ENCODE measurements at places on chromosomes 5 and 9.

DNA sequence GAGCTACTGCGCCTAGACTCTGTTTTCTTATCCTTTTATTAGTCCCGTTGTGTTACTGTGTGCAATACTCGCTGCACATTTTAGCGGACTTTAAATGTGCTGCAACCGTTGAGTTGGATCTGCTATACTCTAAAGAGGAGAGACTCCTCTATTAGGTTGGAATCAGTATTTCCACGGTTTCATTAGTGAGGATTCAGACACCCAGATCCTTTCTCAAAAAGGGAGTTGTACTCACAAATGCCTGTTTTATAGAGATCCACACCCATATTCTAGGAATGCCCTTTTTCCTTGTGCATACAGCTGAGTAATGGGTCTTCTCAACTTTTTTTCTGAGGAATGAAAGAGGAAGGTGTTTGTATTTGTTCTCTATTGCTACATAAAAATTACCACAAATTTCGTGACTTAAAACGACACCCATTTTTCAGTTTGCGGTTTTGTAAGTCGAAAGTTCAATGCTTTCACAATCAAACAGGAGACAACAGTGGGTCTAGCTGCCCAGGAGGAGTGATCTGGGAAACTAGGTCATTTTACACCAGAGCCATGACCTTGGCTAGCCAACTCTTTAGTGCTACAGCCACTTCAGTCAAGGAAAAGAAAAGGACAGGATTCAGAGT lies 52.8 kb upstream of the SLC44A1 start:
- DNase-seq, result no peak

- no peak for DNase-seq
Measured at GRCh38 chr9:113376634-113377567, at the start of gene HDHD3. Gene HDHD3, minus strand, starts transcription at chr9:113376986. Its CDS starts 2,632 bp downstream, at chr9:113374354.

DNA sequence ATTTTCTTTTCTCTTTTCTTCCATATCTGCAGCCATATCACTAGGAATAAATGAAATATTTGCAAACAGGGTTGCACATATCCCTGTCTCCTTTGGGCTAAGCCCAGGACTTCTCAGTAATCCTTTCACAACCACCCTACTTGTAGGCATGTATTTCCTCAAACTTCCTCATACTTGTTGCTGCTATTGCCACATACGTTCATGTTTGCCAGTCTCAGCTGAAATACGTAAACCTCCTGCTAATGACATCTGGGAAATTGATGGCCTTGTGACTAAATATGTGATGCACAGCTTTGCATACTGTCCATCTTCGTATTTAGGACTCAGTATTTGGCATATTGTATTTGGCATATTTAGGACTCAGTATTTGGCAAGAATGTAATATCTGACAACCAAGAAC lies 224.6 kb downstream of the PLK2 start:
- DNase-seq, result peak; percentile 48

DNA sequence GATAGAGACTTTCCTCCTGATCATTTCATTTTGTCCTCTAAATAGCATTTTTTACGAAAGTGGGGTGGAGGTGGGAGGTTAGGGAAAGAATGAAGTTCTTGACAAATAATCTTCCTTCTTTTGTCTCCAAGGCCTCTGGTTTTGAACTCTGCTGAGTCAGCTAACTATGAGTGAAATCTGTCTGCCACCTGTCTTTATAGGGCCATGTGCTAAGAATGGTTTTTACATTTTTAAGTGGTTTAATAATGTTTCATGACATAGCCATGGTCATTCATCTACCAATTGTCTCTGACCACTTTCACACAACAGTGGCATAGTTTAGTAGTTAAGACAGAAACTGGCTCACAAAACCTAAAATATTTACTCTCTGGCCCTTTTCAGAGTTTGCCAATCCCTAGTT lies 7.6 kb downstream of the MAN2A1 start:
- DNase-seq, result no peak

DNA sequence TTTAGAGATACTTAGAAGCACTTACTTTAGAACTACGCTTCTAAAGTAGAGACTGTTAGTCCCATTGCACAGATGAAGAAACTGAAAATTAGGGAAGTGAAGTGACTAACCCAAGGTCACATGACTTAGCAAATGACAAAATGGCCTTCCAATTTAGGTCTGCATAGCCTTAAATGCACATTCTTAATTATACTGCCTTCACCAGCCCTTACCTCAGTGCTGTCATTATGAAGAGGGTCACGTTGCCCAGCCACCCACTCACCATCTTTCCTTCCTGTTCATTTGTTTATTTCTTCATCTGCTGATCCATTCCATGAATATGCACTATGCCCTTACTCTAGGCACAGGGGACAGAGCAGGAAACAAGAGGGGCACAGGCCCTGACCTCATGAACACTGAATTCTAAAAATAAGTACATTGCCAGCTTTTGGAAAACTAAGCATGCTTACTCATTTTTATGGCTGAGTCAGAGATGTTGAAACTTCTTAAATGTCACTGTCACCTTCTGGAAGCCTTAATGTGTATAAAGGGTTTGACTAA lies 8.6 kb downstream of the HAVCR2 start:
- DNase-seq, result peak; percentile 27

GRCh38 chr9:9412241-9412640 lies 1200.6 kb downstream of the PTPRD start:
- DNase-seq, result no peak

- no peak for DNase-seq
Measured at GRCh38 chr9:7976167-7976755, 176.7 kb upstream of the DMAC1 start.

DNA sequence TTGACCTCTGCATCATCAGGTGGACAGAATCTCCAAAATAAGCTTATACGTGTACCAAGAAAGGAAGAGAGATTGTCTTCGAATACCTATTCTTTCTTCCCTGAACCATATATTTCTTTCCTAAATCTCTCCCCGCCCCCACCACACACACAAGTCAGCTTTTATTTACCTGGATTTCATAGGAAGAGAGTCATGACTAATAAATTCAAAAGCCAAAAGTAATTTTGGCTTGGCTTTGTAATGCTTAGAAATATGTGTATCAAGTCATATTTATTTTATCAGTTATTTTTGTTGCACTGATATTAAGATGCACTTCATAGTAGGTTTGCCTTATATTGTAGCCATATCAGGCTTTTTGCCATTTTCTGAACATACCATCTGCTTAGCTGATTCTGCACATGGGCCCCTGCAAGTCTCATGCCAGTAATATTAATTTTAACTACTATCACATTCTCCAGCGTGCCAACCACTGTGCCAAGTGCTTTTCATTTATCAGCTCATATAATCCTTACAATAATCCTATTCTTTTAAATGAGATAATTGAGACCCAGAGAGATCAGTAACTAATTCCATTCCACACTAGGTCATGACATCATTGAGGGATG lies 1405.3 kb upstream of the NUDT12 start:
- DNase-seq, result no peak

DNA sequence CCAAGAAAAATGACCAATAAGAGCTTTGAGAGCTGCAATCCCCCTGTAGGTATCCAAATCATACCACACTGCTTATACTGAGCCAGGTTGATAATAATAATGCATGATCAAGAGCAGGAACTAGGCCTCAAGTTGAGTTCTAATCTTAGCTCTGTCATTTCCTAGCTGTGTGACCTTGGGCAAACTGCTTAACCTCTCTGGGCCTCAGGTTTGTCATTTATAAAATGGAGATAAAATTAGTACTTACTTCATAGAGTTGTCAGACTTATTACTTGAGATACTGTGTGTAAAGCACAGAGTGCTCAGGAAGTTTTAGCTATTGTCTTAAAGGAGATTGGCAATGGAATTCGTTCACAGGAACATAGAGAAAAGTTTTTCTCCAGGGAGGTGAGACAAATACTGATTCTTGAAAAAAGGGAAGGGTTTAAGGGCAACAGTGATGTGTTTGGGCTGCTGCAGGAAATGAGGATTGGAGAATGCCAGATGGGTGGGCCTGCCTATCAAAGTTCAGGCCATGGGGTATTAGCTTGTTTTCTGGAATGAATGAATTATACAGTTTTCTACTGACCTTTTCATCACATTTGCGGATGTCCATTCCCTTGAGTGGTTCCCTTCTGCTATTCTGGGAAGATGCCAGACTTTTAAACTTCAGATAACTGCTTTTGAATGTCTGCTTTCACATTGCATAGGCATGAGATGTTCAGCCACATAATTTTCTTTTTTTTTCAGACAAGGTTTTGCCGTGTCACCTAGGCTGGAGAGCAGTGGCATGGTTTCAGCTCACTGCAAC lies 10.2 kb upstream of the ATP6V0E1 start:
- DNase-seq, result no peak

DNA sequence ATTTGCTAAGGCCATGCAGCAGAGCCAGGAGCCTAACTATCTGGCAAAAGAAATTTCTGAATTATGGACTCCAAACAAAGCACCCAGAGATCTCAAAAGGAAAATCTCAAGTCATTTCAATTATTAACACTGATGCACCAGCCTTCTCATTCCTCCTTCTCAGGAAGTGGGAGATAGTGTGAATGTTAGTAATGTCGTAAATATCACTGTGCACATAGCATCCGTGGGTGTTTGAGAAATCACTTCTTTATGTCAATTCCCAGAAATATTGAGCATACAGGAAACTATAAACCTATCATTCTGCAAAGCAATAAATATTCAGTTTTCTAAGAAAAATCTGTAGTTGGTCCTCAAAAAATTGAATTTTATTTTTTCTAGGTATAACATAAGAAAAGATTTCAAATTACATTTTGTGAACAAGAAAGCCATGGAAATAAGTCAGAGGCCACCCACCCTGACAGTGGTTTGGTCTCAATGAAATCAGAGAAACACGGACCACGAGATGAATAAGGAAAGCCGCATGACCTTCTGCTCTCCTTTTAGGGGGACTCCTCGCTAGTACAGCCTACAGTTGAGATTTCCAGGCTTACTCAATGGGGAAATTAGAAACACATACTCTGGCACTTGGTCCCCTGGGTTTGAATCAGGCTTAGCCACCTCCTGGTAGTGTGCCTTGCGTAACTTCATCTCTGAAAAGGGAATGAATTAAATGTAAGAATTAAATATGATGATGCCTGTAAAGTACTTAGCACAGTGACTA lies 120.6 kb downstream of the DIRAS2 start:
- DNase-seq, result no peak

- no peak for DNase-seq
Measured at GRCh38 chr9:101073122-101073521, 44.6 kb downstream of the PLPPR1 start.

- no peak for DNase-seq
Measured at GRCh38 chr5:127386557-127386956, 96.0 kb downstream of the MEGF10 start.

GRCh38 chr9:22840641-22841040 lies 394.0 kb downstream of the DMRTA1 start:
- DNase-seq, result no peak

DNA sequence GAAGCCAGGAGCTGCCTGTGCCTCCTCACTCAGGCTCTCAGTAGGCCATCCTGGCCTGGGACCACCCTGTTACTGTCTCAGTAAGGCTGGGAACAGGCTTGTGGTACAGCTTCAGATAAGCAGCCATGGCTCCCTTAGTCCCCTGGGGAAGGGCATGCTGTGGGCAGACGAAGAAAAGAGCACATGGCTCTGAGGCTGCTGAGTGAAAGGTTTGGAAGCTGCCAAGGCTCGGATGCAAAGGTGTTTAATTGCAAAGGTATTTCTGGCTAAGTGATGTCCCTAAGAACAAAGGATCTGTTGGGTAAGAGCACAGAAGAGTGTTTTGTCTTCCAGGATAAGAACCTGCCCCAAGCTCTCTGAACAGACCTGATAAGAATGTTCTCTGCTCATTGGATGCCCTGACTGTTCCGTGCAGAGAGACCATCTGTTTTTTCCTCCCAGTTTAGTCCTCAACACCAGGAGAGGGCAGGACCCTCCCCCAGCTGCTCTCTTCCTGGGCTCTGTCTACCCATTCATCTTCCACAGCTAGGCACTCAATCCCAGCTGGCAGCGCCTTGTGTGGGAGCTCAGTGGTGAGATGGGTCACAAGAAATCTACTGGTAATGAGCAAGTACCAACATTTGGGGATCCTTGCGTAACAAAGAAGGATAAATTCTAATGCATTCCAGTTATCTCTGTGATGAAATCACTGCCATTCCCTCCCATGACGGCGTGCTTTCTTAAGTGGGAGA lies 17.7 kb downstream of the ANGPTL2 start:
- DNase-seq, result no peak

- DNase-seq, result no peak
Measured at GRCh38 chr9:130054325-130054786, 650 bp downstream of the GPR107 start.

- DNase-seq, result no peak
Measured at GRCh38 chr9:121233906-121234831, 32.5 kb upstream of the RAB14 start.

DNA sequence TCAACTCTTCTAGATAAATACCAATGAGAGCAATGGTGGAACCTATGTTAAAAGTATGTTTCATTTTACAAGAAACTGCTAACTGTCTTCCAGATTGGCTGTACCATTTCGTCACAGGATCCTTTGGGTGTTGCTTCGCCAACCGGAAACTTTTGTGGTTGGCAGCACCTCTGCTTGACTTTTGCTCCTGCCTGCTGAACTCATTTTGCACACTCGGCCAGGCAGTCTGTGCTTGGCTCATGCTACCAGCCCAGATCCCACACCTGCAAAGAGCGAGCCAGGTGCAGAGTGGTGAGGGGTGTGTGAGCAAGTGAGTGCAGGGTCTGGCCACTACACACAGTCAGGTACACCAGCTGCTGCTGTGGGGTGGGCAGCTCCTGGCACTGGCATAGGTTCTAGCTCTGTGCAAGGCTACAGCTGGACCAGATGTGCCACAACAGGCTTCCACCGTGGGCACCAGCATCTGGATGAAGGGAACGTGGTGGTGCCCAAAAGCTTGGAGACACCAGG lies 422.3 kb downstream of the PRR16 start:
- DNase-seq, result no peak

GRCh38 chr5:96256795-96257470 lies 176.1 kb downstream of the PCSK1 start:
- peak; percentile 74 for DNase-seq

- DNase-seq, result no peak
Measured at GRCh38 chr9:18786196-18786595, 246.8 kb downstream of the SAXO1 start.

DNA sequence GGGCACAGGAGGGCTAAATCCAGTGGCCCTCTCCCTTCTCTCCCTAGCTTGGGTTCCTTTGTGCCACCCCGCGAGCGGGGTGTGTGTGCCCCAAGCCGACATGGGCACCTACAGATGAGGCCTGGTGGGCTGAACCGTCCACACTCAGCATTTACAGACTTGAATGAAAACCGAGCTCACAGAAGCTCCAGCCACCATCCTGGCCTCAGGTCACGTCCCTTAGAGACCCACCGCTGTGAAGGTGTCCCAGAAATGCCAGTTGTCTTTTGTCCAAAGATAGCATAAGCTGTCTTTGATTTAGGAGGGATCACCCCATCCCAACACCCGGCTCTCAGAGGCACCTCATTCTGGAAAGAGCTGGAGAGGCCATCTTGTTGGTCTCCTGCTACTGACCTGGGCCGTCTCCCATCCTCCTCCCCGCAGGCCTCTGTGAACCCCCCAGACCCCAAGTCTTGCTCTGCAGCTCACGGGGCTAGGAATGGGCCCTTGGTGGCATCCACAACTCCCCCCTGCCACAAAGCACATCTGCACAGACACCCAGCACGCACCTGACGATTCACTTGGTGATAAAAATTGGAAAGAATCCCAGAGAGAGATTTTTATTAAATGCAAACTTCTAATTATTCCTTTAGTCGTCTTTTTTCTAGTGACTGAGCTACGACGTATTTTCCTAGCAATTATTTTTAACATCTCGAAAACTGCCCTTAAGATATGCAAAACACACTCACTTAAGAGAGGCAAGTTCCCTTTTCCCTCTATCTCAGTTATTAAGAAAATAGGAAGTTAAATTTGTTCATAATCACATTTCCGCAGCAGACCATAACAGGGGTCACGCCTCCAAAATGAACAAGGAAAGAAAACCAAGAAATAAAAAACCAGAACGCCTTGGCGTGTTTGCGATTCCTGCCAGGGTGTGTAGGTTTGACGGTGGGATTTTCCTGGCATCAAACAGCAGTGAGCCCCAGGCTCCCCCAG lies 80.5 kb upstream of the LMX1B start:
- DNase-seq, result no peak

All from GM04504 (cell line).